ENCODE measurements at places on chromosomes 7 and 10.

GRCh38 chr7:74518654-74519053, 64.9 kb downstream of the GTF2IRD1 start:
- DNase-seq: no peak

GRCh38 chr7:139950881-139951525, 111.7 kb downstream of the PARP12 start:
- DNase-seq: no peak

GRCh38 chr10:29254123-29255046, 34.5 kb upstream of the LYZL1 start:
- no peak for DNase-seq

GRCh38 chr10:45373003-45373575, 927 bp upstream of the ALOX5 start:
- DNase-seq: peak; percentile 39

DNA sequence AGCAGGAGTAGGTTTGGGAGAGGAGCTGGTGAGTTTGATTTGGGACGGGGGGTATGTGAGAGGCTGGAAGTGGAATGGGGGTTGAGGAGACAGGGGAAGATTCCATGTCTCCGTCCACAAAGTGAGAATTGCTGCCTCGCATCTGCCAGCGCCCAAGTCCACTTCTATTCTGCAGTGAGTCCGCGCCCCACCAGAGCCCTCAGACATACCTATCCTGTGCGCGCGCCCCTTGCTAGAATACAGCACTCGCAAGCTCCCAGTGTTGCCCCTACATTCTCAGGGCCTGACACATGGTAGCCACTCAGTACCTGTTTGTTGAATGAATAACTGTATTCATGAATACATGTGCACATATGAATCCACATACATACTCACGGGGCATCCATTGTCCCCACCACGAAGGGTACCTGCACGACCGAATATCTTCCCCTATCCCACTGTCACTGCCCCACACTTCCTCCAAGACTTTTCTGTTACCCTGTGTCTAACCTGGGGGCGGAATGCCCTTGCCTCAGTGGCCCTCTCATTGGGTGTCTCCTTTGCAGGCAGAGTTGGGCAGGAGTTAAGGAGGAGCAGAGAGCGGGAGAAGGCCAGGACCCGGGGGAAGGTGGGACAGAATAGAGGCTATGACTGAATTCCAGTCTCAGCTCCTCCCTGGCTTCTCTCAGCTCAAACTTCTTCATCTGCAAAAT, 19.9 kb downstream of the POLL start:
- no peak for DNase-seq

- DNase-seq: no peak
Observed at GRCh38 chr7:143399151-143399550, 9.5 kb downstream of the EPHA1 start.

- no peak for DNase-seq
Observed at GRCh38 chr7:100397315-100398081, 24.2 kb downstream of the PILRA start.

GRCh38 chr10:113711142-113711541, 31.4 kb downstream of the CASP7 start:
- DNase-seq: no peak

DNA sequence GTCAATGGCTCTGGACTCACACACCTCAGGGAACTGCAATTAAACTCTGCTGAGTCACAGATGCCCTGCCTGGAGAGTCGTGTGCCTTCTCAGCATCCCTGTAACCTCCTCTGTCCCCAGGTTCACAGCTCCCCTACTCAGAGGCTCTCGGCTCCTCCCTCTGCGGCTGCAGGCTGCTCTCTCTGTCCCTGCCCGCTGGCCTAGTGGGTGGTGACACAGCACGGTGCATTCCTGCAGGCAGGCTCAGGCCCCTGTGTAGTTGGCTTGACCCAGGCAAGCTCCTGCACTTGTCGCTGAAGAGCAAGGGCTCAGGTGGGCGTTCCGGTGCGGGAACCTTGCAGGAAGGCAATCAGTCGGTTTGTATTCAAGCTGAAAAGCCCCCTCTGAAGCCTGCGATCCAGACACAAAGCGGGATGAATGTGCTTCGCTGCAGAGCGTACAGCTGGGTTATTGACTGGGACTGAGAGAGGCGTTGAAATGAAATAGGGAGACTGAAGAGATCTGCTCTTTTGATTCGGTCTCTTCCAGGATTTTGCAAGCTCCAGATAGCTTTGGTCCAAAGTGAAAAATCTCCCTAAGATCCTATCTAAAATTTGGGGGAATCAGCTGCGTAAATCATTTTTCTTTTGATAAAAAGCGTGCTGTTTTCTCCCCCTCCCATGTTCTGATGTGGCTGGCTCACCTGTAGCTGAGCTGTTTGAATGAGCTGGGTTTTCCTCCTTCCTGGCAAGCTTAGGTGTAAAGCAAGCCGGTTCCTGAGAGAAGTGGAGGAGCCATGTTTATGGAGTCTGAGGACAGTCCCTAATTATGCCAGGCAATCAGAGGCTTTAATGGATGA, 208.7 kb upstream of the PHYHIPL start:
- DNase-seq: no peak

DNA sequence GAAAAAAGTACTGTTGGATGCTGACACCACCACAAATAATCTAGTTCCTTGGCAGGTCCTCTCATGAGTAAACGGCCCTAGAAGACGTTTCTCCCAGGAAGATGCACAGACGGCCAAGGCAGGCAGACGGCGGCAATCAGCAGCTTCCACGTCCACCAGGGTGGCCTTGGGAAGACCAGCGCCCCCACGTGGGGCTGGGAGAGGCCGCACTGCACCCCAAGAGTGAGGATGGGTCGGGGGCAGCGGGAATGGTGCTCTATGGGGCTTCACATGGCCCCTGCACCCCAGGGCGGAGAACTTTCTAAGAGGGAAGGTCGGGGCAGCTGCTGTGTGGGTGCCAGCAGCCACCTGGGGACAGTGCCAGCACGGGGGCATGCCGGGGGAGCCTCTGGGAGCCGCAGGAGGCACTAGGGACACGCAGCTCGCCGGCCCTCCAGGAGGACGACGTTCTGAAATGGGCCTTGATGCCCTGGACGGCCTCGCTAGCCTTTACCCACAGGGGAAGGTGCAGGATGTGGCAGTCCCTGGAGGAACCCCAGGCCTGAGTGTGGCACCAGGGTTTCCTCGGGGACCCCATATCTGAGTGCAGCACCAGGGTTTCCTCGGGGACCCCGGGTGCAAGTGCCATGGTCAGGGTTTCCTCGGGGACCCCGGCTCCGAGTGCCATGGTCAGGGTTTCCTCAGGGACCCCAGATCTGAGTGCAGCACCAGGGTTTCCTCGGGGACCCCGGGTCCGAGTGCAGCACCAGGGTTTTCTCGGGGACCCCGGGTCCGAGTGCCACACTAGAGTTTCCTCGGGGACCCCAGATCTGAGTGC, 539.9 kb downstream of the DNAJB6 start:
- no peak for DNase-seq

All from activated naive CD8-positive, alpha-beta T cell treated with anti-CD3 and anti-CD28 coated beads, Interleukin-2, amount 50 U/mL, for 24 hours (primary cell).